CD4-positive, alpha-beta T cell treated with Interleukin-10 for 1 hour (primary cell): ENCODE measurements at places on chromosomes 7 and 10.
A peak's percentile ranks its signal among the peaks of the same experiment; 100 is the strongest.

DNA sequence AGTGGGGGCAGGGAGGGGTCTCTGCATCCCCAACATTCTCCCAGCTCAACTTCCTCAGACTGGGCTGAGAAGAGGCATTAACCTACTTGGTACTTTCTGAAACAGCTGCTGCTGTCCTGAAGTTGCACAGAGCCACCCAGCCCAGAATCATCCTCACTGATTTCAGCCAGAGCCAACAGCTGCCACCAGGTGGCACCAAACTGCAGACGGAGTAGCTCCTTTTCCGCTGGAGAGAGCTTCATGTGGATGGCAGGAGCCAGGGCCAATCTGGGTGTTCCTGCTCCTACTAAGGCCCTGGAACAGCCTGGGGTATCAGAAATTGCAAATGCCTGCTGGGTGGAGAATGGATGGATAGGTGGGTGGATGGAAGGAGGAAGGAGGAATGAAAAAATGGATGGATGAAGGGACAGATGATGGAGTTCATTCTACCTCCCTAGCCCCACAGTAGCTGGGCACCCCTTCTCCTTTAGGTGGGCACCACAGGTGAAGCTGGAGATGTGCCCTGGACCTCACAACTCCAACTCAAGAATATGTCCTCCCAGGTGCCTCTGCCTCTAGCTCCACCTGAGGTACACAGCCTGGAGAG lies 11.8 kb upstream of the DRGX start:
- peak; percentile 67 for DNase-seq

DNA sequence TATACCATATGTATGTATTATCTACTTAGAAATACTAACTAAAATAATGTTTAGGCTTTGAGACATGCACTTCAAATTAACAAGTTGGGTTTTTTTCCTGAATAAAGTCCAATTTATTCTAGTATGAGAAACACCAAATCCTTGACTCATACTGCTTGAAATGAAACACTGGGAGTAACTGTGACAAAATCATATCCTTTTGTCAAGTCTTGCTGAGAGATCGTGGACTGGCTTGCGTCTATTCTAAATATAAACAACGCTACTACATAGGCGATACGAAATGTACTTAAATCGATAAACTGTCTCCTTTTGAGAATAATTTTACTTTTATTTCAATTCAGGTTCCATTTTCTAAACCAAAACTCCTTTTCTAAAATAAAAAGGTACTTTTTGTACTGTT lies 16.3 kb downstream of the SMURF1 start:
- DNase-seq: no peak

- DNase-seq: no peak
These were observed 8.2 kb downstream of the MINDY3 start for GRCh38 chr10:15852111-15852557.

- DNase-seq: no peak
These were observed 293.9 kb downstream of the BAMBI start for GRCh38 chr10:28971255-28971654.

GRCh38 chr7:72053292-72053691 lies 358.8 kb downstream of the CALN1 start:
- DNase-seq: no peak

- no peak for DNase-seq
These were observed 168.7 kb downstream of the CUX1 start for GRCh38 chr7:101985903-101986734.

GRCh38 chr10:21719502-21719901 lies 185.5 kb downstream of the MLLT10 start:
- no peak for DNase-seq

GRCh38 chr7:148863324-148863723 lies 20.8 kb downstream of the EZH2 start:
- no peak for DNase-seq

DNA sequence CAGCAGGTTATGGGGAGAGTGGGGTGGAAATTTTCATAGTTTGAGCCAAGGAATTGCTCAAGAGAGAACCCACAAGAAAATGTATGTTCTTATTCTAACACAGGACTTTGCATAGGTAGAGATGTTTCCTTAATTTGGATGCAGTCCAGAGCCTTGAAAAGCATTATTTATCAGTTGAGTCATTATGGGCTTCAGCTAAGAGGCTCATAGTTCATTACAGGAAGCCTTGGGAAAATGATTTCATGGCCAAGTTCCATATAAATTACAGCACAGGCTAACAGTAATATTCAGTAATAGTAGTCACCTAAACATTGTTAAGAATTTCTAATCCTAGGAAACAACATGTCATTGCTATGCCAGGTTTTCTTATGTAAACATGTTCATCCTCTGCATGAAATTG lies 131.1 kb upstream of the PTPRZ1 start:
- DNase-seq: no peak

DNA sequence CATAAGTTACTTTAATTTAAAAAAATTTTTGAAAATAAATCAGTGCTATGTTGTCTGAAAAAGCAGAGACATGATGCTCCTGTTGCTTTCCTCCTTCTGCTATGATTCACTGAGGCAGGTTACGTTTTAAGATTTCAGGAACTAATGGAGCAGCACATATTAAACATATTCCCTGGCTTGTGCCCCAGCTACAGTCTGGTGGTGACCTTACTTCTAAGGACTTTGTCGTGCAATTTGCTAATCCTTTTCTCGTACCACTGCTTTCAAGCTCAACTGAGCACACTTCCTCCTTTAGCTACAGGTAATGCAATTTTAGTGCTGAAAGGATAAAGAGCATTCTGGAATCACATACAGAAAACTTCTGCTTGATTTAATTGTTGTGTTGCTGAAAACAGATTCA lies 16.2 kb upstream of the PRR15 start:
- no peak for DNase-seq

DNA sequence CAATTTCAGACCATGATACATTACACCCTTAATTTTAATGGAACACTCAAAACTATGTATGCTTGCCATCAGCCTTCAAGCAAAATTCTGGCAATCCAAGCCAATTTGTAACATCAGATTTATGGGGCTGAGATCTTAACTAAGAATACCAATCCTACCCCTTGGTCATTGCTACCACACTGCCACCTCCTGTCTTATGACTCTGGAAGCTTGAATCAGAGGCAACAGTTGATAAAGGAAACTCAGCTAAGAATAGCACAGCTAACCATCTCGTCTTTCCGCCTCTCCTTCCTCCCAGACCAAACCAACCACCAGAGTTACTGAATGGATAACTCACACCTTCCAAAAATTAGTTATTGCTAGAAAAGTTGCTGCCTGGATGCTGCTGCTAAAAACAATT lies 7.4 kb downstream of the IGF2BP3 start:
- no peak for DNase-seq

DNA sequence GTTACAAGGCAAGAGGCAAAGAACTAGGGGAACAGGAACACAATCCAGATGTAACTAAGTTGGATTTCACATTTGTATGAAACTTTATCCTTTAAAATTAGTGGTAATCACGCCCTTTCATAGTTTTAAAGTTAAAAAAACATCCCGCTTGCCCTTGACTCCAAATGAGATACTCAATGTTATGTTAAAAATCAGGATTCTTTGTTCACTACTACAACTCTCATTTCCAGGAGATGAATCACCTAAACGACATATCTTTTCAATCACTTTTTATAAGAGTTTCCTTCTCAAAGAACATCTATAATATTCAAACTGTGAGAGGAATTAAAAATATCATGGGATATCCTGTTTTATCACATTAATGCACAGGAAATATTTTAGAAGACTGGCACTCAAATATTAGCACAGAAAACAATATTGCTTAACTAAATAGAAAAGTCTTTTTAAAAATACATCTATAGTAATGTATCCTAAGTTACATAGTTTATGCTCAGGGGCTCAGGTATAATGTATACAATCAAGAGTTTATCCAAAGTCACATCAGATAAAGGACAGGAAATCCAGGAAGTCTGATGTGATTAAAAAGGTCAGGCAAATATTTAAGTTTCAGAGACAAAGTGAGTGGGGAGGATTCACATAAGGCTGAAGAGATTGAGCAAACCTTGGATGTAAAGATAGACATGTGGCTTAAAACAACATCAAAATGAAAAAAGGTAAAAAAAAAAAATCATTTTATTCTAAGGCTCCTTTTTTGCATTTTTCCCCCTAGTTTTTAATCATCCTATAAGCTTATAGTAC lies 41.9 kb downstream of the CADPS2 start:
- no peak for DNase-seq

DNA sequence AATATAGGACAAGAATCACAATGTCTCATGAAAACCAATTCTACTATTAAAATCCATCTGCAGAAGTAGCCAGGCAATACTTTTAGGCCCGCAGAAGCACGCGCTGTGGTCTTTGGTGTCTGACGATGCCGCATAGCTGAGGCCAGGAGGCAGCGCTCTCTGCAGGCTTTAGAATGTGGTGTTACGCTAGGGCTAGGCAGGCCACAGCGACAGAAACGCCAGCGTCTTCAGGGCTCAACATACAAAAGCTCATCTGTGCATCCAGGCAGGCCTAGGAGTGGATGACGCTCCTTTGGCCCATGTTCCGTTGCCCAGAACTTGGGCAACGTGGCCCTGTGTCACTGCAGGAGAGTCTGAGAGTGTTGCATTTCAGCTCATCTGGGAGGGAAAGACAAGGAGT lies 601.1 kb upstream of the FOXK1 start:
- no peak for DNase-seq

DNA sequence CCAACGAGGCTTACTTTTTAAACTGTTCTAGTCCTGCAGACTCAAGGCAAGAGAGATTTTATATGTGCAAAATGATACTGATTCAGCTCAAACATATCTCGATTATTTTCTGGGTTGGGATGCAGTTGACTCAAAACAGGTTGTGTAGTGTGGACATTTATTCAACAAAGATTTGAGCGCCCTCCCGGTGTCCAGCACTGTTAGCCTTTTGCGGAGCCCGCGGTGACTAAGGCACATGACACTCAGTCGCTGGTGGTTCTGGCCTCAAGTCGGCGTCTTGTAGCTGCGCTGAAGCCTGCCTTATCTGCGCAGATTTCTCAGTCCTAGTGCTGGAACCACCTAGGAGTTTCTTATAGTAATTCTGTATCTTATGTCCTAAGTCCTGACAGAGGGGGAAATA lies 938 bp upstream of the CADPS2 start:
- DNase-seq: no peak

DNA sequence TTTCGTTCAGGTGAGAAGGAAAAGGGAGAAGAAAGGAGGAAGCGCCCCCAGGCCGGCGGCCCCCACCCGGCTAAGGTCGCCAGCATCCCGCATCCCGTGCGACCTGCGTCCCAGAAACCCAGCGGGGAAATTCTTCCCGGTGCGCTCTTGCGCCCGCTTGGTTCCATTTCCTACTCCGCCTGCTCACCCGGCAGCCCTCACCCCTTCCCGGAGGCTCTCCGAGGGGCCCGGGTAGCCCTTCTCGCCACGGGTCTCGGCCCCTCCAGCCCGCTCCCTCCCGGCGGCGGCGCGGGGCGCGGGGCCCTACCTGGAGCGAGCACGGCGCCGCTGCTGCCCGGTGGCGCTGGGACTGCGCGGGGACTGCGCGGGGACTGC lies at the start of gene PRKCQ:
Gene PRKCQ, minus strand, starts transcription at position 373 of the 375 bp plus-strand sequence. CDS start 65,141 bp downstream, outside the sequence.
- no peak for DNase-seq

GRCh38 chr10:29807163-29807806 lies 172.5 kb upstream of the SVIL start:
- DNase-seq: no peak

- DNase-seq: no peak
These were observed 38.2 kb downstream of the WDR37 start for GRCh38 chr10:1094112-1095057.

GRCh38 chr10:49365275-49365674 lies 30.6 kb downstream of the DRGX start:
- no peak for DNase-seq

DNA sequence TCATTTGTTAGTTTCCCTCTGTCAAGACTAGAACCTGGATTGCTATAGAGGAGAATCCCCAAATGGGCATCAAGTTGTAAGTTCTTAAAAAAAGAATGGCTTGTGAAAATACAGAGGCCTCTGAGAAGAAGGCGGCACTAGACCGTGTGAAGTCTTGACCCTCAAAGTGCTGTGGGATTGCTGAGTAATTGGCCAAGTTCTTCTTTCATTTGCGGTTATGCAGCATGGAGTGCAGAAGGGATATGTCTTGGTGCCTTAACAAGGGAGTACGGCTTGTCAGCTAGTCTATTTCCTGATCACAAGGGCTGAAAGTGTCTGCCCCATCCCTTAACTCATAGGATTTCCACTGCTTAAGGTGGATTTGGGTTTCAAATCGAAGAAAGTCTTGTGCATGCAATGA lies 81.2 kb downstream of the MKX start:
- no peak for DNase-seq

DNA sequence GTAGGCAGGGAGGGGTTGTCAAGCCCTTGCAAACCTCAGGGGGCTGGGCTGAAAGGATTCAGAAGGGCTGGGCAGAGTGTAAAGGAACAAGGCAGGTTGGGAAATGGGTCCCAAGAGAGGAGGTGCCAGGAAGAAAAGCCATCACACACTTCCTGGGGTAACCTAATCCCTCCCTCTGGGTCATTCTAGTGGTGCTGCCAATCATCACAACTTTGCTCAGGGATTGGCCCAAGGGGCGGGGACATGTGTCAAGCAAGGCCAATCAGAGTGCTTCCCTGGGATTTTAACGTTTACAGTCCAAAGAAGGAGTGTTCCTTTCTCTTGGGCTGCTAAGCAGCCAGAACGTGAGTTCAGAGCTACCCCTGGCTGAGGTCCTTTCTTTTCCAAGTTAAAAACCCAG lies 57.1 kb upstream of the NPTX2 start:
- no peak for DNase-seq

DNA sequence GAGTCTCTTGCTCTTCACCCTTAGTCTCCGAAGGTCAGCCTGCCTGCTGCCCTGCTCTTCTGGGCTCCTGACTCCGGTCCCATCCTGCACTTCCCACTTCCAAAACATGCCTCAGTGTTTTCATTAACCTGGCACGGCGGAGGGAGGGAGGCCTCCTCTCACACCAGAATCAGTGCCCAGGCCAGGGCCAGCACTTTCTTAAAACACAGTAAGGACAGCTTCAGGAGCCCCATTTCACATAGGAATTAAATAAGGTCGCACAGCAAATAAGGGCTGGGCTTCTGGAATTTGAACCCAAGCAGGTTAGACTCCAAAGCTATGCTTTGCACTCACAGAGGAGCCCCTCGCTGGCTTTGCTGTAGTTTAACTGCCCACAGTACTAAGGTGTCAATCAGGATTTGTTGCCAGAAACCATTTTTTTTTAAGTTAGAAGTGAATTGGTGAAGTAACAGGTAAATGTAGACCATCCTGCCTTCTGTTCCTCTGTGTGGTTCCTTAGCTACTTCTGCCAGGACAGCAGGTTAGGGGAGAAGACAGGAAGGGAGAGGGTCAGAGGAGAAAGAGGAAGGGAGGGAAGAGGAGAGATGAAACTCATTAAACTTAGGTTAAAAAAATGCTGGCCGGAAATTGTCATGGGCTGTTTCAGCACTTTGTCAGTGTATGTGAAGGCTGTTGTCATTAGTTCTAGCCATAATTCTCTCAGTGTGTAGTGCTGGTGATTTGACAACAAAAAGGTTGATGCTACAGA lies 1.1 kb downstream of the RASSF4 start:
- no peak for DNase-seq

- no peak for DNase-seq
These were observed at the start of gene NANOS1 for GRCh38 chr10:119029613-119030420. NANOS1 (plus strand) TSS chr10:119029714; CDS start chr10:119029802, 88 bp downstream.

DNA sequence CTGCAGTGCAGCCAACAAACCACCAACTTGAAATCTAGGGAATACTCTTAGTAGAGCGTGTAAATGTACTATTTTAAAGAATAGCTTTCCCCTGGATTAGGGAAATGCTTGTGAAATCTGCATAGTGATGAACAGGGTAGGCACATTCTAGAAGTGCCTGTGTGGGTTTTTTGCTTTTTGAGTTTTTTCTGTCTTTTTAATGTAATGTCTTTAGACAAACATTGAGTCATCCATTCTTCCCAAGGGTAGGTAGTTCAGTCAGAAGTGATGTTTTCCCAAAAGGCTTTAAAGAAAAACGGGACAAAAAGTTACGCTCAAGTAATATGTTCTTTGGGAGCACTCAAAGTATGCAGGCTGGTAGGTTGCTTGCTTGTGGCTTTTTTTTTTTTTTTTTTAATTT lies 130.0 kb downstream of the AUTS2 start:
- DNase-seq: no peak
